ENCODE measurements at places on chromosomes 4 and X. TPM values are rescaled to one million over a fixed set of nuclear protein-coding genes. Genes with fewer than 3 reads are reported as not detected.

UCP1 gene
- total RNA-seq: not detected

- no peak for DNase-seq
Measured at GRCh38 chrX:861921-862320, 231.3 kb downstream of the SHOX start.

DNA sequence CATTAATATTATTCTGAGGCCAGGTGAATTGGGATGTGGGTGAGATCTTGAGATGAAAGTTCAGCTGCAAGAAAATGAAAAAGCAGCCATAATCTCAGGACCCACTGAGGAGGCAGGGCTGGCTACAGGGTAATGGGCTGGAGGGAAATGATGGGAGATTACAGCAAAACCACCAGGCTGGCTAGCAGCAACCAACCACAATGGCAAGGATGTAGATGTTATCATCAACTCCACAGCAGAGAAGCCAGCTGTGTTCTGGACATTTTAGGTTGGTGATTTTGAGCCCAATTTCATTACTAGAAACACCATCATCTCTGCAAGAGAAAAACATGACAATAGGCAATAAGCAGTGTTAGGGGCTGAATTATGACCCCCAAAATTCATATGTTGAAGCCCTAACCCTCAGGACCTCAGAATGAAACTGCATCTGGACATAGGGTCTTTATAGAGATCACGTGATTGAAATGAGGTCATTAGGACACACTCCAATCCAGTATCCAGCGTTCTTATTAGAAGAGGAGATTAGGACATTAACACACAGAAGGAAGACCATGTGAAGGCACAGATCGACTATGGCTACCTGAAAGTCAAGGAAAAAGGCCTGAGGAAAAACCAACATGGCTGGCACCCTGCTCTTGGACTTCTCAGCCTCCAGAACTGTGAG is 139.8 kb upstream of the KIT start:
- DNase-seq: no peak

MAGEB2 gene
- total RNA-seq: not detected

- no peak for DNase-seq
Measured at GRCh38 chr4:88857588-88857987, 160.0 kb upstream of the NAP1L5 start.

DNA sequence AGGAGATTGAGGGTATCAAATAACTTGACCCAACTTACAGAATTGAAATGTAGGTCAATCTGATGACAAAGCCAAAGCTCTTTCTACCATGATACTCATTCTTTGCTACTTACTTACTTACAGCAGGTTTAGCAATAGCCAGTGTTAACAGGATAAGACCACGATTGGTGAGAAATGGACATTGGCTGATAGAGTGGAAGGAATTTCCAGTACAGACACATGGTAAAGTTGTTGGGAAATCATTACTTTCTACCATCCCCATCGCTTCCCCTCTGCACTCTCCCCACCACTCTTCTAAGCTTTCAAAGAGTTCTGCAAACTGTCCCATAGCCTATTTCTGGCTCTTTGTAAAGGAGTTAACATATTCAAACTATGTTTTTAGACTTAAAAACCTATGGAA is 119.7 kb downstream of the CHRNA9 start:
- no peak for DNase-seq

ELK1 gene
- 18.8 TPM for total RNA-seq

DNA sequence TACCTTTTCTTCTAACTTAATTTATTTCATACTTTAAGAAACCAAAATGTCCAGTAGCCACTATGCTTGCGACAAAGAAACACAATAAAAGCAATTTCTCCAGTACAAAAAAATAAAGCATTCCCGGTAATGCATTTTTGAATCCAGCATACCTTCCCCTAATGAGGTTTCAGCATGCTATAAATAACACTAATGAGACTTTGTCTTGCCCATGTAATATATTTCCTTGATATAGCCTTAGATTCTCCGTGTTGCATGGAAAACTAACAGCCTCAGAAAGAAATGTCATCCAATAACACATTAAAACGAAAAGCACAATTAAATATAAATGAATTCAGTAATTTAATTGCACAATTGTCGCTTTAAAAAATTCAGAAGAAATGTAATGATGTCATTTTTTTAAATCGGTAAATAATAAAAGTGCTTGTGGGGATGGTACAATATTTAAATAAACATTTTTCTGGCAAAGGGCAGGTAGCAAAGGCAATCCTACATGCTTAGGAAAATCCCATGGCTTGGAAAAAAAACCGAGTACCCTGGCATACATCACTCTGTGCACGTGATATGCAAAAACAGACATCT is 225.2 kb upstream of the PPARGC1A start:
- no peak for DNase-seq

TCEANC gene
- 2.6 TPM for total RNA-seq

GPC3 gene
- total RNA-seq: 31.4 TPM

GRCh38 chr4:76539979-76540378 is 105.0 kb downstream of the SHROOM3 start:
- no peak for DNase-seq

- no peak for DNase-seq
Measured at GRCh38 chr4:147840838-147841738, 109.2 kb downstream of the ARHGAP10 start.

DNA sequence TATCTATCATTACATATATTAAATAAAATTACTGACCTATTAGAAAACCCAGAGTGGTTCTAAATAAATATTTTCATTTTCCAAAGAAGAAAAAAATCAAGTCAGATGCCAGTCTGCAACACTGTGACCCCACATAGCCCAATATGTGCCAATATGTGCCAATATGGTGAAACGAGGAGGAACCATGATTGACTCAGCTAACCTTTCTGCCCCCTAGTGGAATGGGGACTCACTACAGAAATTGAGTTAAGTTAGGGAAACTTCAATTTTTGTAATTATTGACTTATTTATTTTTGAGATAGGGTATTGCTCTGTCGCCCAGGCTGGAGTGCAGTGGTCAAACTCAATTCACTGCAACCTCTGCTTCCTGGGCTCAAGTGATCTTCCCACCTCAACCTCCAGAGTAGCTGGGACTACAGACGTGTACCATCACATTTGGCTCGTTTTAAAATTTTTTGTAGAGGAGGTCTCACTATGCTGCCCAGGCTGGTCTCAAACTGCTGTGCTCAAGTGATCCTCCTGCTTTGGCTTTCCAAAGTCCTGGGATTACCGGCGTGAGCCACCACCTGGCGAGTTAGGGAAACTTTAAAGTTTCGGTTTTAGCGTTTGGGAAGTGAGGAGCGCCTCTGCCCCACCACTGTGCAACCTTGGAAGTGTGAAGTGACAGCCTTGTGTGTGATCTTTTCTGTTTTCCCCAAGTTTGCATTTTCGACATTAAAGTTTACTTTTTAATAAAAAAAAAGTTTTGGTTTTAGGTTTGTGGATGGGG is 116.8 kb upstream of the SHISA3 start:
- DNase-seq: no peak

MAML3 gene
- total RNA-seq: 16.3 TPM

KCNIP4 gene
- 9.1 TPM for total RNA-seq

GRCh38 chr4:86556791-86557415 is 37.2 kb upstream of the PTPN13 start:
- no peak for DNase-seq

- no peak for DNase-seq
Measured at GRCh38 chr4:133800966-133801365, 400.6 kb downstream of the PABPC4L start.
